ENCODE measurements at places on chromosomes 11 and 22. TPM values are rescaled to one million over a fixed set of nuclear protein-coding genes. Genes with fewer than 3 reads are reported as not detected.

MPPED2 gene
- not detected for total RNA-seq

TMPRSS13 gene
- total RNA-seq = not detected

- no peak for DNase-seq
Observed at GRCh38 chr11:17936790-17937189, 76.1 kb downstream of the SERGEF start.

- DNase-seq = no peak
Observed at GRCh38 chr11:65786786-65787636, at the start of gene OVOL1. TSS of gene OVOL1 (plus strand) at chr11:65787063. CDS start at chr11:65787374, 311 bp downstream.

All from LHCN-M2 (cell line).